ENCODE measurements at places on chromosomes 6 and 20.

DNA sequence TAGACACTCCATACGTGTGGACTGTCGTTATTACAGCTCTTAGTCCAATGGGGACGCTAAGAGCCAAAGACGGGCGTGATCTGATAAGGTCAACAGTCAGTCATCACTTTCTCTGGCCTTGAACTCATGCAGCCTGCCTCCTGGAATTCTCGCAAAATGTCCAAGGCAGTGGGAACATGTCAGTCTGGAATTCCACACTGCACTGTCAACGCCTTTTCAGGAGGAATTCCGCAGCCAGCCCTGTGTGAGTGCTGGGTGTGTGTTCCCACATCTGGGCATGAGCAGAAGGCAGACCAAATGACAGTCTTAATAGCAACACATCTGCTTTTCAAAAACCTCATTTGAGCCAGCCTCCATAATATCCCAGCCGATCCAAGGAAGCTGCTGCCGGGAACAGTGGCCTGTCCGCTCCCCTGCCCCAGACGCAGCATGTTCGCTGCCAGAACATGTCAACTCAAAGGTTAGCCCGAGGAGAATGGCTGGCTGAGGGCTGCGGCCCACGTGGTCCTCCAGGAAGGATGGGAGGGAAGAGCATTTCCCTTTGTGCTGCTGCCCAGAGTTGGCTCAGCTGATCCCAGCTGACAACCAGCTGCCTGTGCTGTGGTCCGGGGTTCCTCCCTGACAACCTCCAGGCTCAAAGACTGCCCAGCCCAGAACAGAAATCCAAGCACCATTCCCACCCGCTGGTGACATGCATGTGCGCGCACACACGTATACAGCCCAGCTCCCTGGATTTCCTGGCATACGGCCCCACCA is 103.1 kb downstream of the SULF2 start:
- no peak for DNase-seq

DNA sequence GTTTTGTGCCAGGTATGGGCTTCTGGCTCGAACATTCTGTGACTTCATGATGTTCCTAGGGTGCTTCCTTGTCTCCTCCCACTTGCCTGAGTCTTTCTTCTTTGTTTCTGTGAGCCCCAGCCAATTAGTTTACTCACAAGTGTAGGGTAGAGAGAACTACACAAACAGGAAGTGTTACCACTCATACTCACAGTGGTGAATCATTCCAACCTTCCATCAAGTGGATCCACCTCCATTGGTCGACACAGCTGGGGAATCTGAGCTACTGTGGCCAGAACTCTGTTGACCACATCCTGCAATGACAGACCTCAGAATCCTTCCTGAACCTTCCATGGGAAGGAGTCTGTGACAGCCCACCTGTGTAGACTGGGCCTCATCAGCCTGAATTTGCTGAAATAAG is 76.8 kb downstream of the UNC5CL start:
- DNase-seq = peak; percentile 19

- peak; percentile 64 for DNase-seq
These were observed 14.3 kb upstream of the C20orf144 start for GRCh38 chr20:33647603-33648395.

DNA sequence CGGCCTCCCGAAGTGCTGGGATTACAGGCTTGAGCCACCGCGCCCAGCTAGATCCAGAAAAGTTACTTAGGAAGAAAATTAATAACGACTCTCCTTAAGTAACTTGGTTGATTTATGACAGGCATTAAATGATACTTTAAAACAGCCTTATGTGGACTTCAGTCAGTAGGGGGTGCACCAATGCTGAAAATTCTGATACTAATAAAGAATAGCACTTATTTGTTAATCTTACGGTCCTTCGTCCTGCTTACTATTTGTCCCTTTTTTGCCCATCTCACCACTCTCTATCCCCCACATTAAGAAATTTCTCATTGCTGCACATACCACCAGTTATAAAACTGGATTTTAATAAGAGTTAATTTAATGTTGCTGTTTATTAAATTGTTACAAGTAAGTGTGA is 12.7 kb upstream of the PRELID3B start:
- DNase-seq = no peak

DNA sequence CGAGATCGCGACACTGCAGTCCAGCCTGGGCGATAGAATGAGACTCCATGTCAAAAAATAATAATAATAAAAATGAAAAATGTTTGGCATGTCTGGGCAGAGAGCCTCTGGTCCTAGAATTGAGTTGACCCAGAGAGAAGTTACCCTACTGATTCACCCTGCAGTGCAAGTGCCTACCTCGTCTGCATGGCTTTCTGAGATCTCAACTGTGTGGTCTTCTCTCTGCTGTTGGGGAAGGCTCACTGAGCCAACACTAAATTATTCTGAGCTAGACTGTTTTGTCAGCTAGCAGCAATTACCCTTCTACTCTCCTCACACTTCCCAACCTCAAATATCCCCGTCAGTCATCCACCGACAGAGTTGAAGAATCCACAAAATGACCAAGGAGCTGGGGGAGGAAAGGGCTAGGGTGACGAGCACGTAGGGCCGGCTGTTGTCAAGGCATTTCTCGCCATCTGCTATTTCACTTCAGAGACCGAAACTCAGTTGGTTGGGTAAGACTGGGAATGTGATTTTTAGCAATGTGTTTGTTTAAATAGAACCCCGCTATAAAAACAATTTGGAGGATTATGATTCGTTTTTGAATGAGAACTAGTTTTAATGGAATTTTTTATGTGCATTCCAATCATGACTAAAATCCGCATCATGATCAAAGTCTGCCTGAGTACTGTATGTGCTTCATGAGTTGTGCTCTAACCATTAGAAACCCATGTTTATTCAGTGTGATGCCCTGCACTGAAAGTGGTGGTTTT is 9.4 kb downstream of the MAS1 start:
- no peak for DNase-seq

DNA sequence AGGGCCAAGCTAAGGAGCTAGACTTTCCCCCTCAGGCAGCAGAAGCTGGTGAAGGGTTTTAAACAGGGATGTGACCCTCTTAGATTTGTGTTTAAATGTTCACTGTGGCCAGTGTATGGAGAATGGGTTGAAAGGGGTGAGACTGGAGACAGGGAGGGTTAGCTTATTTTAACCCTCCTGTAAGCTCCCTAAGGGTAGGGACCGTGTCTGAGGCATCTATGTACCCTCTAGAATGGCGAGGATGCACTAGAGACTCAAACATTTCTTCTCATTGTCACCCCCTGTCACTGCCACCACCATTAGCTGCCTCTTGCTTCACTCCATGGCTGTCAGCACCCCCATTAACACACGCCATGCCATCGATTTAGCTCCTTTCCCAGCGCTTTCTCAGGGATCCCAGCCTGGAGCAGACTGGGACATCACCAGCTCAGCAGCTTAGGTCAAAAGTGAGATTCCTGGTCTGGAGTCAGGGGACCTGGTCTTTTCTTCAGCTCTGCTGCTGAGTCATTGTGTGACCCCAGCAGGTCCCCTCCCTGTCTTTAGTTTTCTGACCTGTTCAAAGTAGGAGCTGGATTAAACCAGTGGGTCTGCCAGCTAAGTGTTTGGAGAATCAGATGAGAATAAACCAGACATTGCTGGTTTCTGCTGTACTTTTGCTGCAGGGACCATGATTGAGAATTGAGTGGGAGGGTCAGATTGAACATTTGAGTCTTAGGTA is 1.1 kb upstream of the SLC22A7 start:
- no peak for DNase-seq

- DNase-seq = no peak
These were observed 115.2 kb downstream of the PAK5 start for GRCh38 chr20:9723501-9724202.

- DNase-seq = no peak
These were observed 69.5 kb downstream of the LYRM4 start for GRCh38 chr6:5191222-5191621.

GRCh38 chr6:76852776-76853175 is 610.5 kb downstream of the HTR1B start:
- no peak for DNase-seq

- no peak for DNase-seq
These were observed 20.8 kb upstream of the SIRT5 start for GRCh38 chr6:13553646-13554045.

- DNase-seq = no peak
These were observed 182.4 kb upstream of the MCHR2 start for GRCh38 chr6:100176311-100176950.

GRCh38 chr20:24610341-24611115 is 141.1 kb downstream of the SYNDIG1 start:
- no peak for DNase-seq

GRCh38 chr6:89494131-89494793 is 61.3 kb downstream of the ANKRD6 start:
- DNase-seq = no peak

DNA sequence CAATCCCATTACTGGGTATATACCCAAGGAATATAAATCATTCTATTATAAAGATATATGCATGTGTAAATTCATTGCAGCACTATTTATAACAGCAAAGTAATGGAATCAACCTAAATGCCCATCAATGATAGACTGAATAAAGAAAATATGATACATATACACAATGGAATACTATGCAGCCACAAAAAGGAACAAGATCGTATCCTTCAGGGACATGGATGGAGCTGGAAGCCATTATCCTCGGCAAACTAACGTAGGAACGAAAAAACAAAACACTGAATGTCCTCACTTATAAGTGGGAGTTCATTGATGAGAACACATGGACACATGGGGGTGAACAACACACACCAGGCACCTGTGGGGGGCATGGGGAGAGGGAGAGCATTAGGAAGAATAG is 156.7 kb downstream of the RNGTT start:
- no peak for DNase-seq

- DNase-seq = no peak
These were observed 8.8 kb upstream of the SRSF6 start for GRCh38 chr20:43448748-43449535.
